ENCODE measurements at places on chromosomes 4 and X.

DNA sequence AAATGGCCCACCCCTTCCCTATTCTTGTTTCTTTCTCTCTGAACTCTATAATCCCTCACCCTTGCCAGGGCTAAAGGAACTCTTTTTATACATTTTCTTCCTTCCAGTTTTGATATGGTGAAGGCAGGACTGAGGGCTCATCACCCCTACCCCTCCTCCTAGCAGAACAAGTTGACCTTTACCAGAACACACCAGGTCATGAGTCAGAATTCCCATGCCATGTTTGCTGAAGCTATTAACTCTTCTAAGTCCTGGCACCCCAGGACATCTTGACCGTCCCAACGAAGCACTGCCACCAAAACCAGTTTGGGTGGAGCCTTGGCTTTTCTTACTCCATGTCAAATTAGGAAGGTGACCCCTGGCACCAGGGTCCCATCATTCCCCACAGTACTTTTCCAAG is 57.5 kb upstream of the DYNLT3 start:
- no peak for DNase-seq

DNA sequence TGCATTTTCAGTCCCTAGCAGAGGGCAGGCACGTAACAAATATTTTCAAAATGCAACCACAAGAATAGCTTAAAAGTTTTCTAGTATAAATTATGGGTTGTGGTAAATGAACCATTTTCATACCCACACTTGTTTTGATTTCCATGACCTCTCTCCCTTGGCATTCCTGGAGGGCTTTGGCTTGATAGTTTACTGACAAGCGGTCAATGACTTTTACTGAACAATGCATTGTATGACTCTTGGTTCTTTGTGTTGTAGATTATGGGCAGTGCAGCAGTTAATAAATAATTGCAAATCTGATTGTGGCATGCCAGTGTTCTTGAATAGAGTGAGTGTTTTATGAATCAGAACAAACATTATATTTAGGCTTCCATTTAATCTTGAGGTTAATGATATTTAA is 285.2 kb upstream of the ARX start:
- no peak for DNase-seq

- no peak for DNase-seq
Observed at GRCh38 chr4:6123976-6124375, 76.4 kb downstream of the JAKMIP1 start.

GRCh38 chr4:7752649-7753048 is 187.0 kb downstream of the AFAP1 start:
- DNase-seq = no peak

DNA sequence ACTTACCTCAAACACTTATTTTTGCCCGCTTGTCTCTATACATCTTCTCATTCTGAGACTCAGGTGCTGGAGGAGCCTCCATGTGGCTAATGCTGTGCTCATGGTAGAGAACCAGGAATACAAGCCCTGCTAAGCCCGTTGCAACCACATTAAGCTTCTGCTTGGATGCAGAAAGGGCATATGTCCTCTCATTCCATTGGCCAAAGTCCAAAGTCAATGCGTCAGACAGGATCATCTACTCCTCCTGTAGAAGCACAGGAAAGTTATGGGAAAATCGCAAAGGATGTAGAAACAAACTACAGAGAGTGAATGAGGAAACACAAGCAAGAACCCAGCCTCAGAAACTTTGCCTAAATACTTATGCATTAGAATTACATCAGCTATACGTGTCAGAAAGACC is 124.5 kb upstream of the AGA start:
- no peak for DNase-seq

DNA sequence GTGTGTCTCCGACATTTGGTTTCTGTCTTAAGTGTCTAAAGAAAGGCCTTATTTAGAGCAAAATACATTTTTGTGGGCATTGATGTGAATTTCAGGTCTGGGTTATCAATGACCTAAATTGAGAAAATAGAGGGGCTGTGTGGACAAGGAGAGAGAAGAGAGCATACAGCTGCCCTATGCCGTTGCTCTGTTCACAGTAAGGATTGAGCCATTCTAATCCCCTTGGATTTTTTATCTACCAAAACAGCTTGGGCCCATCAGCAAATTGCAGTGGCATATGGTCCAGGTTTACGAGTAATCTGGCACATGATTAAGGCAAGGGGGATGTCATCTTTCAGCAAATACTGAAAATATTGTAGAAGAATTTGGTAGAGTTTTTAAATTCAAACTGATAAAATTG is 210.2 kb downstream of the ANTXR2 start:
- DNase-seq = no peak

GRCh38 chrX:145818186-145819113 is 821 bp downstream of the SLITRK2 start:
- DNase-seq = no peak

DNA sequence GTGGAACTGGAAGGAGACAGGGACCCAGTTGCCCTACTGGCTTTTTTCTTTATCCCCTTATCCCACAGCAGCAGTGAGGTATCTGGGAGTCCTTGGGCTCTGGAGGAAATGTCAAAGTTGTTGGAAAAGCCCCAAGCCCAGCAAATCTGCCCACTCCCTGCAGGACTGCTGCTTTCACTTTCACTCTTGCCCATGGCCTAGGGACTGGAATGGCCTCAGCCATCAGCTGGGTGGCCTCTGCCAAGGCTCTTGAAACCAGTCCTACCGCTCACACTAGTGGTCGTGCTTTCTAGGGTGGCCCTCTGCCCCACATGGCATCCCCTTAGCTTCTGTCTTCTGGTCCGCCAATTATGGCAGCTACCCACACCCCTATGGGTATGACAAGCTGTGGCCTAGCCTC is 9.7 kb upstream of the RHOXF1 start:
- no peak for DNase-seq

- DNase-seq = no peak
Observed at GRCh38 chrX:152635941-152636340, 1.8 kb upstream of the GABRQ start.

- DNase-seq = no peak
Observed at GRCh38 chrX:70032792-70033191, 16.9 kb downstream of the AWAT2 start.

DNA sequence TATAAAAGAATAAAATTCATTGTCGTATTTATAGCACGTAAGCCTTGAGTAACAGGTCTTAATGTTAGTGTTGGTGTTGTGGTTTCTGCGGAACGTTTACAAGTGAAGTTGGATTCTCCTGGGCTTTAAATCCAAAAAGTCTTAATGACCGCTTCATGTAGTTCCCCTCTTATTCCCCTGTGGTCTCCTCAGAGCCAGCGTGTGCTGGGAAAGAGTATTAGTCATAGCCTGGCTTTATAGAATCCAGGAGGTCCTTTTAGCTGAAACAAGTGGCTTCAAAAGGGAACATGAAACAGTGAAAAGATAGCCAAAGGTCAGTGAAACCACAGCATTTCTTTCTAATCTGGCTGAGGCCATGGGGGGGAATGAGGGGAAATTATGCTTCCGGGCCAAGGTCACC is 79.1 kb downstream of the CLCN4 start:
- DNase-seq = no peak

DNA sequence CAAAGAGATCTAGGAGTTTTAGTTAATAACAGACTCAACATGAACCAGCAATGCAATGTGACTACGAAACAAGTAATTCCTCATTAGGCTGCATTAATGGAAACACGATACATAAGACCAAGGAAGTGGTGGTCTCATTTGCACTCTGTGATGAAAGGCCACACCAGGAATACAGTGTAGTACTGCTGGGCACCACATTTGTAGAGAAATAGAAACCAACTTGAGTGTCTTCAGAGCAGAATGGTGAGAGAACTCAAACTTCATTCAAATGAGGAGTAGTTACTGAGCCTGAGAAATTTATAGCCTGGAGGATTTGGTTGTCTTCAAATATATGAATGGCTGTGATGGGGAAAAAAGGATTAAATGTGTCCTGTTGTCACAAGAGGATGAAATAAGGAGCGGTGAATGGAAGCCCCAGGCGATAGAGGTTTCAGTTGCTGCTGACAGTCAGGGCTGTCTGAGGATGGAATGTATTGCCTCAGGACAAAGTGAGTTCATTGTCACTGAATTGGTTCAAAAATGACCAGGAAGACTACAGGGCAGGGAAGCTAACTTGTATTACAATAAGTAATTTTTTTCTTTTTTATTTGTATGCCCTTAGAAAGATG is 50.9 kb downstream of the NFKB1 start:
- DNase-seq = no peak

GRCh38 chrX:9980927-9981326 is 13.8 kb downstream of the CLDN34 start:
- DNase-seq = no peak

- DNase-seq = no peak
Observed at GRCh38 chr4:183411291-183411861, 33.1 kb upstream of the CDKN2AIP start.

DNA sequence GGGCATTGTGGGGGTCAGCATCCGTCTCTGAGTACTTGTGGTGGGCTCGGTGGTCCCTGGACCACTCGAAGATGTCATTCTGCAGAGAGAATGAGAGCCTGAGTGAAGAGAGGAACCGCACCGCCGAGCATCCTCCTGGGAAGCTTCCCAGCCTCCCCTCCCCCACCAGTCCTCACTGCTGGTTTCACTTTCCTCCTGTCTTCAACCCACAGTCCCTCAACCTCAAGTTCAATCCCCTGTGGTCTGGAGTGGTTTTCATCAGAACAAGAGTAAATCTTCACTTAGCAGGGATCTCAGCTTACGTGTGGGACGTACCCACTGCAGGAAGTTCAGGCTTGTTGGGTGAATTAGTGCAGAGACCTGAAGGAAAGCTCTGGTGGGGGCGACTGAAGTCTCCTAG is 117.8 kb downstream of the SCD5 start:
- no peak for DNase-seq

DNA sequence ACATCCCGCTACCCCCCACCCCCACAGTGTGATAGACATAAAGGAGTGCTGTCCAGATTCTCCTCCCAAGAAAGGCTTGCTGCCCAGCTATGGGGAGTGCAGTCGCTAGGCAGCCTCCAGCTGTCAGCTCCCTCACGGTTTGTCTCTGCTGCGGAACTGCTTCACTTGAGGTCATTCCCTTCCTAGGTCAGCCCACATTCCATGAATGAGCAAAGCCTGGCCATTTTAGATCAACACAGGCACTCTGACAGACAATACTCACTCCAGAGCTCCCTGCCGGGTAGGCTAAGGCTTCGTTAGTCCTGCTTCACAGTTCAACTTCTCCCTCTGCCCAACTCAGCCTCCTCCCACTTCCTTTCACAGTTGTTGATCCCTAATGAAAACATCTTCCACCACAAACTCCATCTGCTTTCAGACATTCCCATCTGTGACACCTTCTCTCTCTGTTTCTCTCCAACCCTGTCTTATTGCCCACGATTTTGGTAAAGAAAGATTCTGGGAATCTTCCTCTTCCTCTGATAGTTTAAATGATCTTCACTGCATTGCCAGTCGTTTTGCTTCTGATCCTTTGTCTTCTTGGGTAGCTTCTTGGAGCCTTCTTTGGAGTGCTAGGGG is 318.9 kb upstream of the F9 start:
- no peak for DNase-seq

DNA sequence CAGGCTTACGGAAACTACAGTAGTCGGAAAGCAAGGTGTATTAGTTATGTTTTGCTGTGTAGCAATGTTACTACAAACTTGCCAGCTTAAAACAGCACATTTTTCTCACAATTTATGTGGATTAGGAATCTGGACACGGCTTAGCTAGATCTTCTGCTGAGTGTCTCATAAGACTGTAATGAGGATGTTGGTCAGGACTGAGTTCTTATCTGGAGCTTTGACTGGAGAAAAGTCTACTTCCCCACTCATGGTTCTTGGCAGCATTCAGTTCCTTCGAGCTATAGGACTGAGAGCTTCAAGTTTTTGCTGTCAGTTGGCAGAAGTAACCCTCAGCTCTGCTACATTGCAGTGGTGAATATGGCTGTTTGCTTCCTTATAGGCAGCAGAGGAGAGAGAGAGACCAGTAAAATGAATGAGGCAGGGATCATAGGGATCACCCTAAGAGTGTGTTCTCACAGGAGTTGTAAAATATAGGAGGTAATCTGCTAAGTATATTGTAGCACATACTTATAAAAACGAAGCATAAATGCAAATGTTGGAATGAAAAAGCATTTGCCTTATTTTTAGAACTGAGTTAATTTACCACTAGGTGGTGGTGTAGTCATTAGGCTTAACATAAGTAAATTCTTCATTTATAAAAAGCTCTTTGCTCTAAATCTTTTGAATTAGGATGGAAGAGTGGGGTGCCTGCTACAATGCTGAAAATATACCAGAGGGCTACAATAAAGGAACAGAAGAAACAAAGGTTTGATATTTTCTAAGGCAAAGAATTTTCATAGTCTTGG is 38.6 kb downstream of the ALG13 start:
- no peak for DNase-seq

GRCh38 chrX:19554786-19555185 is 39.5 kb upstream of the MAP3K15 start:
- DNase-seq = no peak

DNA sequence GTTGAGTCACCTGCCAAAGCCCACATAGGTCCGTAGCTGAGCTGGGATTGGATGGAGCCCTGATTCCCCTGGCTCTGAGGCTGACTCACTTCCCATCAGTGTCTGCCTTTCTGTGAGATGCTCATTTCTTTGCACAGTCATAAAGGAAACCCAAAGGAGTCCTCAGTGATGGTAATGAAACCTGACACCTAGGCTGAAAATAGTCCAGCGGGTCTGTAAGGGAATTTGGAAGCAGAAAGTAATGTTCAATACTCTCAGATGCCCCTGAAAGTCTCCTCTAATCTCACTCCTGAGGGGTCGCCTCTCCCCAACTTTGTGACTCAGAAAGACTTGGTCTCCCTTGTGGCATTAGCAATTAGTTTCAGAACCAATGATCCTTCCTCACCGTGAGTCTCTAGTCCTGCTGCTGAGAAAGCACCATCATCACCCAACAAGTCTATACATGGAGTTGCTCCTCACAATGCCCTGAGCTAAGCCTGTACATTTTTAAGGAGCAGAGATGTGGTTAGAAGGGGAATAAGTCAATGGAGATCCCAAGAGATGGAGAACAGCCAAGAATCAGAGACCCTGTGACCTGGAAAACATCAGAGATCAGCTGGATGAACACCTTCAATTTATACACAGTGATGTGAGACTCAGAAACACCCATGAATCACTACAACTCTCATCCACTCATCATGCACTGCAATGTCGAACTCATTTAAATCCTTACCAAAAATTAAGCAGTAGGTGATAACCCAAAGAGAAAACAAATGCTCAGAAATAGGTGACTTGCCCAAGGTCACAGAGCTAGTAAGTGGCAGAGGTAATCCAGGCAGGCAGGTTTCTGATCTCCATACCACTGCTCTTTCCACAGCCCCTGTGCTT is 219.0 kb upstream of the CPEB2 start:
- no peak for DNase-seq
